Nucleus accumbens (tissue), 56 donors: ENCODE measurements at places on chromosomes 16 and 17.

GRCh38 chr17:39208893-39209292 is 8.8 kb downstream of the RPL19 start:
- DNase-seq = no peak

DNA sequence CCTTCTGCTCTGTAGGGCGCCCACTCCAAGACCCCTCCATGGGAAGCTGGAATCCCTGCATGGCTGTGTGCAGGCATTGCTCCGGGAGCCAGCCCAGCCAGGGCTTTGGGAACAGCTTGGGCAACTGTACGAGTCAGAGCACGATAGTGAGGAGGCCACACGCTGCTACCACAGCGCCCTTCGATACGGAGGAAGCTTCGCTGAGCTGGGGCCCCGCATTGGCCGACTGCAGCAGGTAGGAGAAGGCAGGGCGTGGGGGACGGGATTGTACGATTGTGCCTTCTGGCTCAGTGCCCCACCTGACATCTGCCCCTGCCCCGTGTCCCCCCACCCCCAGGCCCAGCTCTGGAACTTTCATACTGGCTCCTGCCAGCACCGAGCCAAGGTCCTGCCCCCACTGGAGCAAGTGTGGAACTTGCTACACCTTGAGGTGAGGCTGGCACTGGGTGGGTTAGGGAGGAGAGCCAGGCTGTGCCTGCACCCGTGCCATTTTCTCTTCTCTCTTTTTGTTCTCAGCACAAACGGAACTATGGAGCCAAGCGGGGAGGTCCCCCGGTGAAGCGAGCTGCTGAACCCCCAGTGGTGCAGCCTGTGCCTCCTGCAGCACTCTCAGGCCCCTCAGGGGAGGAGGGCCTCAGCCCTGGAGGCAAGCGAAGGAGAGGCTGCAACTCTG is 8.7 kb upstream of the TMEM88 start:
- DNase-seq = no peak

GRCh38 chr16:13118091-13118490 is 216.7 kb downstream of the SHISA9 start:
- no peak for DNase-seq

GRCh38 chr17:31842195-31843069 is 16.6 kb downstream of the COPRS start:
- DNase-seq = peak; percentile 48

- no peak for DNase-seq
Measured at GRCh38 chr16:3904875-3905274, 24.4 kb upstream of the CREBBP start.

DNA sequence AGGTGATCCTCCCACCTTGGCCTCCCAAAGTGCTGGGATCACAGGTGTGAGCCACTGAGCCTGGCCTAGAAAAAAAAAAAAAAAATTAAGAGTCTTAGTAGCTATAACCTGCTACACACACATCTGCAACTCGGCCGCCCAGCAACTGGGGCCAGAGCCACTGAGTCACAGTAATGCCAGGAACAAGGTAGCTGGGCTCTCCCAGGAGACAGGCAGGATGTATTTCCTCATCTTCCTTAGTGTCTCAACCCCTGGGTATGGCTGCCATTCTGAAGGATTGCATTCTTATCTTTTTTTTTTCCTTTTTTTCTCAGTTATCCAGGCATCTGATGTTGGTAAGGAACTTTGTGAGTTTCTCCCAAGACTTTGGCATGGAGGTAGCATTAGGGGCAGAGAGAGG is 7.1 kb upstream of the PSMD3 start:
- no peak for DNase-seq

DNA sequence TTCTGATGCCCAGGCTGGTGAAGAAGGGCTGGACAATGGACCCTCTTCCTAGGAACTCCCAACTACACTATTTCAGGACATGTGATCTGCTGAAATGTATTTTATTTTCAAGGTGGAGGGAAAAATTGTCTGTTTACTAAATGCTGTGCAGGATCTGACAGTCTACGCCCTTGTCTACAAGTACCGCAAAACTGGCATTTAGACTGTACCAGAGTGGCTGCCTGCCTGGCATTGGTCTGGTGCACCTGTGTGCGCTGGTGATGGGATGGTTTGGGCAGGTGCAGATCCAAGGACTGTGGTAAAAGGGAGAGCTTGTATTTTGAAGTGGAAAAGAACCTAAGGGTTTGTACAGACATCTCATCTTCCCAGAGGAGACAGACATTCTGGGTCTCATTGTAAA is 79.7 kb downstream of the AIPL1 start:
- no peak for DNase-seq

- peak; percentile 28 for DNase-seq
Measured at GRCh38 chr16:89378947-89379771, 111.2 kb downstream of the ANKRD11 start.

DNA sequence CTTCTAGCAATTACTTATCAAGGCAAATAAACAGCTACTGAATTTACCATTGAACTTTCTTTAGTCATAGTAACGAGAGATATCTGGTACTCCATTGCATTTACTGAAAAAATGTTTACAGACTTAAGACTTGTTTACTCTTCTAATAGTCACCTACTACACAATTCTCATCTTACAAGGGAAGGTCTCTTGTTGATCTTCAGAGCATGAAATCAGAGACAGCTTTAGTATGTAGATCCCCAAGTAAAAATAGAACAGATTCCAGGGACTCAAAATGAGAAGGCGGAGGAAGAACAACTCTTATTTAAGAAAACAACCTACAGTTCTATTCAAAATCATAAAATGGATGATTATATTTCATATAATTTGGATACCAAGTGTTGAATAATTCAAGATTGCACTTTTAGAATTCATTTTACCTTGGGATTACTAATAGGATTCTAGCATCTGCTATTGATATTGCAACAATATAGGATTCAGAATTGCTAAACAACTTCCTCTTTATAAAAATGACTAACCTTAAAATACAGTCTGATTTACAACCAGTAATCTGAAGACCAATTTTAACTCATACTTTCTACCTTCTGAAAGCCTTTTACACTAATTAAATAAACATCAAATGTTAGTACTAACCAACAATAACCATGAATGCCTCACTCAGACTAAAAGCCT is 20.8 kb downstream of the UBE2G1 start:
- no peak for DNase-seq

GRCh38 chr17:4204710-4205173 is 59.0 kb downstream of the ANKFY1 start:
- DNase-seq = no peak

DNA sequence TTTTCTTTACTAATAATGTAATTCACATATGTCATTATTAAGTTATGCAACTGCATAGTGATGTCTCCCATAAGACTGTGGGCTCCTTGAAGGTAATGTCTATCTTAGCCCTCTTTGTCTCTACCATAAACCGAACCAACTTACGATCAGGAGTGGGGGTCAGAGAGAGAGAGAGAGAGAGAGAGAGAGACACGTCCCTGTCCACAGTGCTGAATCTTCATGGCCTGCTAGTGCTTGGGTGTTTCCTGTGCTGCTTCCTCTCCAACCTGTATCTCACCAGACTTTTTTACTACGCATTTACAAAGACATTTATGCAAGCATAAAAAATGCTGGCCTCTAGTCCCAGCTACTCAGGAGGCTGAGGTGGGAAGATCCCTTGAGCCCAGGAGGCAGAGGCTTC is 52.2 kb upstream of the HAPSTR1 start:
- no peak for DNase-seq

GRCh38 chr17:31608659-31609254 is 217.3 kb downstream of the RAB11FIP4 start:
- no peak for DNase-seq

GRCh38 chr17:17719966-17720543 is 38.8 kb downstream of the RAI1 start:
- no peak for DNase-seq

GRCh38 chr17:17929655-17930380 is 42.4 kb downstream of the TOM1L2 start:
- no peak for DNase-seq

GRCh38 chr16:50446861-50447260 is 78.1 kb upstream of the BRD7 start:
- DNase-seq = no peak

GRCh38 chr16:75497558-75497957 is 2.3 kb upstream of the CHST6 start:
- no peak for DNase-seq

DNA sequence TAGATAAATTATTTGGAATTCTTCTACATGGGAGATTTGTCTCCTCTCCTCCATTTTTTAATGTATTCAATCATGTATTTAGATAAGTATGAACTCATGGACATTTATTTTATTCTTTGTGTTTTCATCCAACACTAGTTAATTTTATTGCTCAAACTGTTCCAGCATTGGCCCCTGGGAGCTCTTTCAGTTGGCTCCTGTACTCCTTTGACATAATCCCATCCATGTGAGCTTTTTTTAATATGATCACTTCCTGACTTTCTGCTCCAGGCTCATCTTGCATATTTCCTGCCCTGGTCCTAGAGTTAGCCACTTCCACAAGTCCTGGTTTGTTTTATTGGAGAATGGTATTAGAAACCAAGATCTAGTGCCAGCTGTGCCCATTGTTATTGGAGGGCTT is 419.0 kb upstream of the CDH11 start:
- no peak for DNase-seq

DNA sequence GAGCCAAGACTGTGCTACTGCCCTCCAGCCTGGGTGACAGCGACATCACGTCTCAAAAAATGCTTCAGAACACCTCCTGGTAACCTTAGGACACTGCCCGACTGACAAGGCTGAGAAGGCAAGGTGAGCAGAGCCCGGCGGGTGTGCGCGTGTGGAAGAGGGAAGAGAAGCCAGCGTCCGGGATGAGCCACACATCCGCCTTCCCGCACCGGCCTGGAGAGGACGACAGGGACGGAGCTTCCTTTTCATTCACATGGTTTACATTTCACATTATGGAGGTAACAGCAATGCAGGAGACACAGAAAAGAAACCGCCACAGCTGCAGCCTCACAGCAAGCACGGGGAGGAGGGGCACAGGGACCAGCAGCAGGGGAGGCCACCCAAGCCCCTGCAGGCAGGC is 16.5 kb downstream of the HAGH start:
- DNase-seq = no peak

GRCh38 chr16:54373534-54374520 is 87.2 kb upstream of the IRX3 start:
- DNase-seq = no peak

GRCh38 chr16:4410335-4411075 is 5.9 kb downstream of the CORO7 start:
- peak; percentile 32 for DNase-seq

GRCh38 chr17:55988861-55989260 is 164.4 kb upstream of the ANKFN1 start:
- no peak for DNase-seq

DNA sequence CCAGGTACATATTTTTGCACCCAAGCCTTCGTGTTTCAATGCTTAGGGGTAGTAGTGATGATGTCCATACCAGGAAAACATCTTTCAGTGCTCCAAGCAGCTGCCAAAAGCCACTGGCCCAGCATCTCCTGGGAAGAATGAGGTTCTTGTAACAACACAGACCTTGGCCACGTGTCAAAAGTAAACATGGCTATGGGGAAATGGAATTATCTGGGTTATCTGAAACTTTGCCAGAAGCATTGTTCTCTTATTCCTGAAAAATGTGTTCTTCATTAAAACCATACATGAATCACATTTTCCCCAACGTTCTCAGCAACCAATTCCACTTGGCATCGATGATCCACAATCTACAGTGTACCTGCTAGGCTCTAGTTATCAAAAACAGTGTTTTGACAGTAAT is 524.2 kb upstream of the EEF2KMT start:
- DNase-seq = no peak

DNA sequence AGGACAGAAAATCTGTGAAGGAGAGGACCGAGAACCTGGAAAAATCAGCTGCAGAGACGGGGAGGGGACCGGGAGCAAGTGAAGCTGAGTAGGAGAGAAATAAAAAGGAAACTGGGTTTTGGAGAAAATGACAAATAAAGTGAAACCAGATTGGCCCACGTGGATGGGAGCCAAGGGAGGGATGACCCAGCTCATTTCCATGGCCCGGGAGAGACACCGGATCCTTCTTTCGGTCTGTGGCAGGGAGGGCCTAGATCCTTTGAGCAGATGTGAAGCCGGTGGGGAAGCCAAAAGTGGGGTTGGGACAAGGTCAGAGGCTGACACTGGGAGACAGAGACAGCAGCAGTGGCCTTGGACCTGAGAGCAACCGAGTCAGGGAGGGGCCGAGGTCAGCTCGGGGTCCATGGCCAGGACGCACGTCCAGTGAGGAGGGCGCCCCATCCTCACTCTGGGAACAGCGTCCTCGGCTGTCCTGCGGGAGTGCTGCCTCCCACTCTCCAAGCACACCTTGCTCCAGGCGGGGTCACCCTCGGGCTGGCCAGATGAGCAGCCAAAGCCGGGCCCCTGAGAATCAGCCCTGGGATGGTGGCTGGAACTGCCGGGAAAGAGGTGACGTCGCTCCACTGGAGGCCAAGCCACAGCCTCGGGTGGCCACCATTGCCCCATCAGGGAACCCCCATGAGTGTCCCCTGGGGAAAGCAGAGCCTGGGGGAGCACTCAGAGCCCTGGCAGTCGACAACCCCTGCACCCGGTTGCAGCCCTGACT is 50.8 kb upstream of the CDR2 start:
- DNase-seq = no peak

GRCh38 chr17:71237903-71238538 is 882.8 kb upstream of the SOX9 start:
- DNase-seq = no peak

GRCh38 chr17:68359791-68360535 is 68.7 kb downstream of the ARSG start:
- no peak for DNase-seq

DNA sequence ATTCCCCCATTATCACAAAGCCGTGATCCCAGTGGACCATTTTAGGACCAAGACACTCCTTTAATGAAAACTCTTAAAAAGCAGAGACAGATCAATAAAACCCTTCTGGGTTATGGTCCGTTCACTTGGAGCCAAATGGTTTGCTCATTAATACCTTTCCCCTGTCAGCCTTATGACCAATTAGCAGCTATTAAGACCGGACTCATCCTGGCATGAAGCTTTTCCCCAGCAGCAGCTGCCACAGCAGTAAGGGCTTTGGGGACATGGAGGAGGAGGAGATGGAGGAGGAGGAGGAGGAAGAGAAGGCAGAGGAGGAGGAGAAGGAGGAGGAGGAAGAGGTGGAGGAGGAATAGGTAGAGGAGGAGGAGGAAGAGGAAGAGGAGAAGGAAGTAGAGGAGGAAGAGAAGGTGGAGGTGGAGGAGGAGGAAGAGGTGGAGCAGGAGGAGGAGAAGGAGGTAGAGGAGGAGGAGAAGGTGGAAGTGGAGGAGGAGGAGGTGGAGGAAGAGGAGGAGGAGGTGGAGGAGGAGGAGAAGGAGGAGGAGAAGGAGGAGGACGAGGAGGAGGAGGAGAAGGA is 50.1 kb upstream of the IRX3 start:
- DNase-seq = no peak

GRCh38 chr17:12739500-12739899 is 49.8 kb upstream of the ARHGAP44 start:
- DNase-seq = no peak

- no peak for DNase-seq
Measured at GRCh38 chr17:75707079-75707571, 14.1 kb upstream of the ITGB4 start.

GRCh38 chr16:77033516-77033915 is 157.5 kb upstream of the MON1B start:
- DNase-seq = no peak
